ENCODE measurements at places on chromosomes 1 and 21. TPM values are rescaled to one million over a fixed set of nuclear protein-coding genes. Genes with fewer than 3 reads are reported as not detected.
A peak's percentile ranks its signal among the peaks of the same experiment; 100 is the strongest.

GRCh38 chr21:34176448-34176847 is 103.1 kb downstream of the MRPS6 start:
- no peak for DNase-seq
- H3K27me3 ChIP-seq = no peaks in the 10 kb centered on the region
- no peak overlapping the region for H3K27ac ChIP-seq

GRCh38 chr1:77060000-77060399 is 159.2 kb downstream of the PIGK start:
- no peak for DNase-seq
- no peak overlapping the region for H3K4me3 ChIP-seq
- no peak overlapping the region for H3K27ac ChIP-seq
- H3K27me3 ChIP-seq = no peaks in the 10 kb centered on the region
- H3K4me1 ChIP-seq = no peaks in the 10 kb centered on the region
- H3K36me3 ChIP-seq = no peaks in the 10 kb centered on the region

GRCh38 chr1:47399138-47399845 is 16.8 kb upstream of the FOXE3 start:
- H3K4me1 ChIP-seq = no peaks in the 10 kb centered on the region
- H3K36me3 ChIP-seq = no peaks in the 10 kb centered on the region
- no peak overlapping the region for H3K4me3 ChIP-seq
- H3K27ac ChIP-seq = no peak overlapping the region
- no peaks in the 10 kb centered on the region for H3K27me3 ChIP-seq
- DNase-seq = no peak

- no peak overlapping the region for H3K27ac ChIP-seq
- H3K27me3 ChIP-seq = no peaks in the 10 kb centered on the region
- no peak for DNase-seq
- H3K4me1 ChIP-seq = peaks cover 6% of the 10 kb centered on the region
- no peaks in the 10 kb centered on the region for H3K36me3 ChIP-seq
- H3K4me3 ChIP-seq = no peak overlapping the region
Measured at GRCh38 chr1:172448995-172449584, 5.2 kb upstream of the PIGC start.

- no peak overlapping the region for H3K4me3 ChIP-seq
- H3K27ac ChIP-seq = no peak overlapping the region
- DNase-seq = no peak
- no peaks in the 10 kb centered on the region for H3K4me1 ChIP-seq
Measured at GRCh38 chr1:85332575-85332974, 56.1 kb upstream of the BCL10 start.

DNA sequence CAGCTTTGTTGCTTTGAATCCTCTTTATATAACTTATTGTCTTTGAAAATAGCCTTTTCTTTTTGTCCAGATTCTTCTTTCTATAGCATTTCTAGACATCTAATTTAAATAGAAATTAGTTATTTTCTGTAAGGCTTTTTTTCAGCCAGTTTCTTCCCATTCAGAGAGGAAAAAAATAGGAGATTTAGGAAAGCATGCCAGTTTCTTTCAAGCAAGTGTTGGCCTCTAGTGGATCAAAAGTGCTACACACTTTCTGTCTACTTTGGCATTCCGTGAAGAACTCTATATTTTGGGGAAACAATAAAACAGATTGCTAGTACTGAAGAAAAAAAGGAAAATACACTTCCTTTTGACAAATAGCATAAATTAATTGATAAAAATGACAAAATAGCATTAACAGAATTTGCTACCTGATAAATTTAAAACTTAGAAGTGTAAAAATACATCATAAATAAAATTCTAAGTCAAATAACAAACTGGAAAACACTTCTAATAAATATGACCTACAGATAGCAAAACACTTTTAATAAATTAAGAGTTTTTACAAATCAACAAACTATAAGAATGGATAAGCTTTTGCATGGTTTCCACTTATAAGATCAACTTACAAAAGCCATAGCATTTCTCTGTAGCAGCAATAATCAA is 13.1 kb upstream of the EXO1 start:
- no peaks in the 10 kb centered on the region for H3K4me1 ChIP-seq
- H3K27me3 ChIP-seq = no peaks in the 10 kb centered on the region
- no peak overlapping the region for H3K27ac ChIP-seq
- H3K36me3 ChIP-seq = no peaks in the 10 kb centered on the region

GRCh38 chr1:168485048-168485447 is 58.7 kb downstream of the XCL2 start:
- no peaks in the 10 kb centered on the region for H3K36me3 ChIP-seq
- H3K4me1 ChIP-seq = no peaks in the 10 kb centered on the region

DNA sequence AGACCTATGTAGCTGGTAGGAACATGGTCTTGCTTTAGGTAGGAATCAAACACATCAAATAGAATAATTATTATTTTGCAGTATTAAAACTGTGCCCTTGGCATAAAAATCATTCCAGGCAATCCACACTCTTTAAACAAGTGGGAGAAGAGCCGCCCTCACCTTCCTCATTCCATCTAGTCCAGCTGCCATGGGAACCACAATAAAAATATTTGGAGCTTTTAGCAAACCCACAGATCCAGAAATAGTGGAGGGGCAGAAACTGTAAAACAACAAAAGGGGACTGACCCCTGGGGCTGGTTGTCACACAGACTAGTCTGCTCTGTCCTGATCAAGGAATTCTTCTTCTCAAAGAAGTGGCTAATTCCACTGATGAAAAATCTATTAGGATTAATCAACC is 61.6 kb downstream of the PTPRC start:
- H3K4me3 ChIP-seq = no peak overlapping the region
- H3K36me3 ChIP-seq = no peaks in the 10 kb centered on the region
- H3K4me1 ChIP-seq = no peaks in the 10 kb centered on the region
- no peak overlapping the region for H3K27ac ChIP-seq
- H3K27me3 ChIP-seq = no peaks in the 10 kb centered on the region

DNA sequence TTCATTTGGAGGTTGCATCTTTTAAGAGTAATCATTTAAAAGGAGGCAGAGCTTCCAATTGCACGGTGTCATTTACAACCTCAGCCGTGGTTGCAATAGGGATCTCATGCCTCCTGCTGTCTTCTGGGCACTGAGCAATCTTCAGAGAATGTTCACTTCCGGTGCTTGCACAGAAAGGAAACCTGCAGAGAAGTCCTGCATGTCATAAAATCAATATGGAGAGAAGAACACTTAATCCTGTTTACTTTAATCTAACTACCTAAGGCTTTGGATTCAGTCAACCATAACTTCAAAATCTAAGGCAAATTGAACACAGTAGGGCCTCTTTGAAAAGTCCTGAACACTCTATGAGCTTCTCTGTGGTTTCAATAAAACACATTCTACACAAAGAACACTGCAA is 11.3 kb upstream of the MAP10 start:
- no peaks in the 10 kb centered on the region for H3K27me3 ChIP-seq
- DNase-seq = peak; percentile 37
- no peak overlapping the region for H3K4me3 ChIP-seq
- no peaks in the 10 kb centered on the region for H3K36me3 ChIP-seq
- no peaks in the 10 kb centered on the region for H3K4me1 ChIP-seq

- peak; percentile 96 for DNase-seq
- peak overlapping the region; percentile 40 for H3K27ac ChIP-seq
- no peaks in the 10 kb centered on the region for H3K36me3 ChIP-seq
- H3K27me3 ChIP-seq = no peaks in the 10 kb centered on the region
Measured at GRCh38 chr1:24201941-24202440, 14.9 kb upstream of the IFNLR1 start.

DNA sequence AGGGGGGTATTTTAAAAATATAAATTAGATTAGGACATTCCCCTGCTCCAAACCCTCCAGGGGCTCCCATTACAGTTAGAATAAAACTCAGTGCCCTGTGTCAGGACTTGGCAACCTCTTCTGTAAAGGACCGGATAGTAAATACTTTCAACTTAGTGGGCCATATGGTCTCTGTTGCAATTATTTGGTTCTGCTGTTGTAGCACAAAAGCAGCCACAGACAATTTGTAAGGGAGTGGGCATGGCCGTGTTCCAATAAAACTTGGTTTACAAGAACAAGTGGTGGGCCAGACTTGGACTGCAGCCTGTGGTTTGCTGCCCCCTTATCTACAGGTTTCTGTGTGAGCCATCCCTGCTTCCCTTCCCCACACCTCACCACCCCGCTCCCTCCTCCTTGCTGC is 92.0 kb downstream of the ACTL8 start:
- no peaks in the 10 kb centered on the region for H3K4me1 ChIP-seq
- DNase-seq = no peak
- no peaks in the 10 kb centered on the region for H3K36me3 ChIP-seq
- no peaks in the 10 kb centered on the region for H3K27me3 ChIP-seq
- H3K27ac ChIP-seq = no peak overlapping the region
- H3K4me3 ChIP-seq = no peak overlapping the region

GRCh38 chr1:201389051-201389450 is 10.1 kb downstream of the LAD1 start:
- no peak overlapping the region for H3K4me3 ChIP-seq
- H3K36me3 ChIP-seq = no peaks in the 10 kb centered on the region
- no peak for DNase-seq

GRCh38 chr1:218705391-218705790 is 360.3 kb downstream of the TGFB2 start:
- H3K27ac ChIP-seq = no peak overlapping the region
- no peaks in the 10 kb centered on the region for H3K36me3 ChIP-seq
- DNase-seq = no peak
- H3K4me3 ChIP-seq = no peak overlapping the region
- no peaks in the 10 kb centered on the region for H3K4me1 ChIP-seq

GRCh38 chr1:15847100-15847892 is at the start of gene SPEN:
Gene SPEN (plus strand): TSS chr1:15847707. CDS start chr1:15848068, 361 bp downstream.
- H3K4me1 ChIP-seq = peaks cover 8% of the 10 kb centered on the region
- H3K36me3 ChIP-seq = no peaks in the 10 kb centered on the region
- H3K27me3 ChIP-seq = no peaks in the 10 kb centered on the region
- H3K27ac ChIP-seq = peak within 1 kb of the TSS; percentile 97

DNA sequence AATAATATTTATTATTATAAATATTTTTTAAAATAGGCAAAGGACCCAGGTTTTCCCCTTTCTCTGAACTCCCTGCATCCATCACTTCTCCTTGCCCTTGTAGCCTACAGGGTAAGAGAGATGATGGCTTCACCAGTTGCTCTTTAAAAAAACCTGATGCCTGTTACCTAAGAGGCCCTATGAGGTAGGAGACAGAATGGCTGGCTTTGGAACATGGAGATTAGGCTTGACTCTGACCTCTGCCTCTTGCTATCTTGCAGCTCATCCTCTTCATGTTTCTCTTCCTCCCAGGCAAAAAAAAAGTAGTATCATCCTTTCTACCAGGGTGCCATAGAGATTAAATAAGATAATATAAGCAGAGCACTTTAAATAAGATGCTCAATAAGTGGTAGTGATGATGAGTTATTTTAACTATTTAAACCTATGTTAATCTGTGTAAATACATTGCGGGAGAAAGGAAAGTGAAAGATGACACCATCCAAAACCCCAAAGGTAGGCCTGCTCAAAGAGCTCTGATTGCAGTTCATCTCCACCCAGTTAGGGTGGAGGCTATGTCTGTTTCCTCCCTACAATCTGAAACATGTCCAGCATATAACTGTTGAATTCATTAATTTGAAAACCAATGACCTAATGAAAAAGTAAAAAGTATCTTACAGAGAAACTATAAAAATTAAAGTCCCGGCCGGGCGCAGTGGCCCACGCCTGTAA is 51.8 kb downstream of the RGS2 start:
- DNase-seq = no peak
- no peak overlapping the region for H3K27ac ChIP-seq
- no peaks in the 10 kb centered on the region for H3K4me1 ChIP-seq

- no peak overlapping the region for H3K27ac ChIP-seq
- no peaks in the 10 kb centered on the region for H3K36me3 ChIP-seq
- H3K4me1 ChIP-seq = no peaks in the 10 kb centered on the region
- H3K27me3 ChIP-seq = no peaks in the 10 kb centered on the region
- no peak overlapping the region for H3K4me3 ChIP-seq
- DNase-seq = no peak
Measured at GRCh38 chr1:38113159-38113666, 66.6 kb upstream of the POU3F1 start.

GRCh38 chr1:9183898-9184297 is 50.7 kb upstream of the H6PD start:
- no peak overlapping the region for H3K4me3 ChIP-seq
- no peak overlapping the region for H3K27ac ChIP-seq
- H3K27me3 ChIP-seq = peaks cover 5% of the 10 kb centered on the region

DNA sequence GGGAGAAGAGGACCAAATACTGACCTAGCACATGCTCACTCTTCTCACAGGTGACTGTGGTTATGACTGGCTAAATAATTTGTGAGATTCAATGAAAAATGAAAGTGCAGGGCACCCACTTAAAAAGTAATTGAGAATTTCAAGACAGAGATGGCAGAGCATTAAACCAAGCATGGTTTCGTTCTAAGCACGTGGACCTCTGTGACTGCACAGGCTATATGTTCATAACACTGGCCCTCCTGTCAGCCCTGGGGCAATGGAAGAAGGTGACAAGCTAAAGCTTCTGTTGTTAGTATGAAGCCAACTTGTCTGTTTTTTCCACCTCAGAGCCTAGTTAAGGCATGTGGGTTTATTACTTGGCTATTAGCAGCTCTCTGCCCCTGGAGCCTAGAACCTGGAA is 130.9 kb downstream of the FASLG start:
- no peaks in the 10 kb centered on the region for H3K4me1 ChIP-seq
- no peak overlapping the region for H3K27ac ChIP-seq
- no peaks in the 10 kb centered on the region for H3K27me3 ChIP-seq

DNA sequence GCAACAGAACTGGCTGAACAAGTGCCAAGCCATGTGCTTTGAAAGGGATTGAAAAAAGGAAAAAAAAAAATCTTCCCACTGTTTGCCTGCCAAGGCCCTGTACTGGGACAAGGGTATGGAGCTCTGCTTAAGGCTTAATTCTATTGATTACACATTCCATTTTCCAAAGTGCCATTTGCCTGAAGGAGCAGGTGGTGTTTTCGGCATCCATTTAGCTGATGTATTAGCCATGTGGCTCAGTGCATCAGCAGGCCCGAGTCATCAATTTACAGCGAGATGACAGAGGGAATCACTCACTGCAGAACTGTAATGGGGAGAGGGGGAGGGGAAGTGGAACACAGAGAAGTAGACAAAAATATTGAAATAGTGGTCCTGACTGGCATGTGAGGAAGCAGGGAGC is 144.2 kb upstream of the BEND5 start:
- H3K27me3 ChIP-seq = no peaks in the 10 kb centered on the region
- H3K27ac ChIP-seq = no peak overlapping the region
- H3K4me3 ChIP-seq = no peak overlapping the region
- no peak for DNase-seq
- no peaks in the 10 kb centered on the region for H3K36me3 ChIP-seq

CCDC17 gene
- total RNA-seq = 2.4 TPM

TAL1 gene
- total RNA-seq = 1.2 TPM

RBM11 gene
- 0.69 TPM for total RNA-seq

PLXNA2 gene
- total RNA-seq = 46.1 TPM

SLC45A3 gene
- 17.9 TPM for total RNA-seq

SASS6 gene
- 3.3 TPM for total RNA-seq

IFI44 gene
- 2.2 TPM for total RNA-seq

GIPC2 gene
- total RNA-seq = 35.4 TPM

DDX59 gene
- 14.6 TPM for total RNA-seq
